ENCODE measurements at places on chromosomes 16 and 17. TPM values are rescaled to one million over a fixed set of nuclear protein-coding genes. Genes with fewer than 3 reads are reported as not detected.
A peak's percentile ranks its signal among the peaks of the same experiment; 100 is the strongest.

DNA sequence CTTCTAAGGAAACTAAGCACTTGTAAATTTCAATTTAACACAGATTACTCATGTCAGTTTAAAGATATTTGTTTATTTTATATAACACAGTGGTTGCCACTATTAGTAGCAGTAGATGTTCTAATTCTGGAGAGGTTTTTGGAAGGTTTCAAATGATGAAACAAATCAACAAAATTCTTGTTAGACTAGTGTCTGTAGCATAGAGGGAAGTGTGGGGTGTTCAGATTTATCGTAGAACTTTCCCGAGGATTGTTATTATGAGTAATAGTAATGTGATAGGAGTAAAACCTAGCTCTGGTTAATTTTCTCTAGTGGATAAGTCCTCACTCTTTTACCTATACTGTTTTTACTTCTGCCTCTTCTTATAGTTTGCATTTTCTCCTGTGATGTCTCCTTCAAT lies 6.3 kb downstream of the GAN start:
- no peak for DNase-seq

DNA sequence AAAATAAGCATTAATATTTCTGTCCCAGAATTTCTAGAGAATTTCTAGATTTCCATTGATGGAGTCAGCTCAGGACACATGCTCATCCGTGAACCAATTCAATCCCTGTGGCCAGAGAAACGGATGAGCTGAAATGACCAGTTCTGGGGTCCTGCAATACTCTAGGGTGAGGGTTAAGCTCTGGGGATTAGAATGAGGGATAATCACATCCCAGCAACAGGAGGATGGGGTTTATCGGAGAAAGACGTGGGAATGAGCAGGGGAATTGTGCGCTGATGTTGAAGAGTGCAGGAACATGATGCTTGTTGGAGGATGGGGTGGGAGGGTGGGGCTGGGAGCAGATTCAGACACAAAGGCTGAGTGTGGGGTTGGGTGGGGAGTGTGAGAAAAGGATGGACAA lies 64.1 kb downstream of the SLC5A11 start:
- no peak for DNase-seq

The PPY gene
- not detected for total RNA-seq

DNA sequence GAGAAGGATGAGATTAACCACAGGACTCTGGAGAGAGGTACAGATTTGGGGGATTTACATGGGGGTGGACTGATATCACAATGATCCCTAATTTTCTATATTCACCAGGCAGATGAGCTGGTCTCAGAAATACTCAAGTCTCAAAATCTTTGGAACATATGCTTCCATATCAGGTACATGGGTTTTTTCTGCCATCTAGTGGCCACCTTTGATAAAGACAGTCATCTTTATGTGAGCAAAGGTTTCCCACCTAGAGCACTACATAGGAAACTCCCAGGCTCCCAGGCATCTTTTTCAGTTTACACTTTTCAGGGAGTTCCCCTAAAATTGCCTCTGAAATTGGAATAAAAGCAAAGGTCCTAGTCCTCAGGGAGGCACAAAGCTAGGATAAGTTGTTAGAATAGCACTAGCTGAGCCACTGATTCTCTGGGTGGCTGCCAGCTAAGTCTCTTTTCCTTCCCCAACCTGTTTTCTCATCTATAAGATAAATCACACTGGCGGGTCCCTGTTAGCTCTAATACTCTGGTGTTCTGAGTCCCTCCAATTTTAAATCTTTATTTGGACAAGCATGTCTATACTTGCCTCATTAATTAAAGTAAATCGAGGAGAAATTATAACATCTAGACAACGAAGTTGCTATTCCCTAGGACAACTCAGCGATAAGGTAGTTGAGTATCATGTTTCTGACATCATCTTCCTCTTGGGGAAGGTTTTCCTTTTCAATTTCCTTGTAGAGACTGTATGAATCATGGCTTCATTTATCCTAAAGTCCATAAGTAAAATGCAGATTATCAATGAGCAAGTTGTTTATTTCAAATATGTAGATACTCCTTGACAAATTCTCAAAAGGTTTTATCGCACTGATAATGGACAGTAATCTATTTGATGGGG lies 19.0 kb upstream of the MON1B start:
- peak; percentile 42 for DNase-seq

DNA sequence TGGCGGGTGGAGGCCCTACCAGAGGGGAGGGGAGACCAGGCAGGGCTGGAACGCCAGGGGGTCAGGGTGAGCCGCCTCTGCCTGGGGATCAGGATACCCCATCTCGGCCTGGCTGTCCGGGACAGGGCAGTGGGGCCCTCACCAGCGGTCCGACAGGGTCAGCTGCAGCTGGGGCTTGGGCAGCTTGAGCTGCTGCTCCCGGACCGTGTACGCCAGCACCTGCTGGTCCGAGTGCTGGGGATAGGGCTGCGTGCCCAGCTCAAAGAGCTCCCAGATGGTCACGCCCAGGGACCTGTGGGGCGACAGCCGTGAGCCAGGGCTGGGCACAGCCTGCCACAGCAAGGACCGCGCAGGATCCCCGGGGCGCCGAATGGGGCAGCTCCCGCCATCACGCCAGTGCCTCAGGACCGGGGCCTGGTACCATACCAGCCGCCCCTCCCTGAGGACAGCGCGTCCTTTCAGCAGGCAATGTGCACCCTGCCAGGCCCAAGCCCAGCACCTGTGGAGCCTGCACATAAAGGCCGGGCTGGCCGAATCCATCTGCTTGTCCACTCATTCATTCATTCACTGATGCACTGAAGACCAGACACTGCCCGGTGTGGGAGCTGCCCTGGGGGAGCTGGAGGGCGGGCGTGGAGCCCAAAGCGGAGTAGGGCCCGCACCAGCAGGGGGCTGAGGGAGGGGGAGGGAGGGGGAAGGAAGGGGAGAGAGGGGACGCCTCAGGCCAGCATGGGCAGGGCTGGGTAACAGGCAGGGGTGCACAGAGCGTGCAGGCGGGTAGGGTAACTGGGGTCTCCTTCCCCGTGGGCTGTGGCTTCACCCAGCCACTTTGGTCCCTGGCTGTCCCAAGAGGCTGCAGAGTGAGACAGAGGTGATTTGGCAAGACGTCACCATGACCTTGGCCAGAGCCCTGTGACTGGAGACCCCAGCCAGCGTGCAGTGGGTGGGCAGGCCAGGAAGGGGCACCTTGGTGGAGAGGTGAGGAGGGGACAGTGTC lies 42.0 kb upstream of the PVALEF start:
- DNase-seq = no peak

DNA sequence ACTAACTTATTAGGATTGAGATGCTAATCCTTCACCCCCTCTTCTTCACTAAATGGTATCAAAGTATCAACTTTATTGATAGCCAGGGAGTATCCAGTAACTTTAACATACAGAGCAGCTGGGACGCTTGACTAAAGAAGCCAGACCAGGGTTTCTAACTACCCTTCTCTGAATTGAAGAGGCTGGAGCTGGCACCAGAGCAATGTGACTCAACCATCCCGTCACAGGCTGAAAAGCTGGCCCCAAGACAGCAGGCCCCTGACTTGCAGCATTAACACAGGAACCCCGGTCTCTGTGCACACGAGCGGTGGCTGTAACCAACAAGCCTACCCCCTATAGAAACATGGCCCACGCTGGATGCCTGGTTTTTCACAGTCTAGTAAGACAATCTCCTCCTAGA lies 59.8 kb downstream of the ANKFN1 start:
- no peak for DNase-seq

The APOH gene
- not detected for total RNA-seq

The MARCHF10 gene
- total RNA-seq = not detected

DNA sequence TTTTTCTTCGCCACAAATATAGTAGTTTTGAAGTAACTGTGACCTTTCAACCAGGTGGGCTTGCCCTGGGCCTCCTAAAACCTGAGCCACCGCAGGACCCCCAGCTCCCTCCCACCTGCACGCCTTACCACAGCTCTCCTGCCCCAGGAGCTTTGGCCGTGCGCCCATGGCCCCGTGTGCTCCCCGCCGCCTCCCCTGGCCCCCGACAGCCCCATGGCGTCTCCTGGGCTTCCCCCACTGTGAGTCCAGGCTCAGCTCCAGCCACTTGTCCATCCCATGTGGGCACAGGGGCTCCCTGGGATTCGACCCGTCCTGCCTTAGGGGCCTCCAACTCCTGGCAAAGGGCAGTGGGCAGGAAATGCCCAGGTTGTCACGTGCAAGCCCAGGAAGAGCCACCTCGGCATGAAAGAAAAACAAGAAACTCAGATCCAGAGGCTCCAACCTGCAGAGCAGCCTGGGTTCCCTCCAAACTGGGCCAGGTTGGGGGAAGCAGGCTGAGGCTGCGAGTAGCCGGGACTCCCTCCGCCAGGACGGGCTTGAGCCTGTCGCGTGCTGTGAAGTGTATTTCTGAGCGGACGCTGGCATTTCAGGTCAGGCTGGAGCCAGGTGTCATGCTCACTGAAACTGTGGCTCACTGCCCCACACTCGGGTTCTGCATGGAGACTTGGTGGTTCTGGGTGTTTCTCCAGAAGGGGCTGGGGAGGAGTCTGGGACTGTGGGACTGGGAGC lies 5.8 kb downstream of the LGALS3BP start:
- DNase-seq = no peak

DNA sequence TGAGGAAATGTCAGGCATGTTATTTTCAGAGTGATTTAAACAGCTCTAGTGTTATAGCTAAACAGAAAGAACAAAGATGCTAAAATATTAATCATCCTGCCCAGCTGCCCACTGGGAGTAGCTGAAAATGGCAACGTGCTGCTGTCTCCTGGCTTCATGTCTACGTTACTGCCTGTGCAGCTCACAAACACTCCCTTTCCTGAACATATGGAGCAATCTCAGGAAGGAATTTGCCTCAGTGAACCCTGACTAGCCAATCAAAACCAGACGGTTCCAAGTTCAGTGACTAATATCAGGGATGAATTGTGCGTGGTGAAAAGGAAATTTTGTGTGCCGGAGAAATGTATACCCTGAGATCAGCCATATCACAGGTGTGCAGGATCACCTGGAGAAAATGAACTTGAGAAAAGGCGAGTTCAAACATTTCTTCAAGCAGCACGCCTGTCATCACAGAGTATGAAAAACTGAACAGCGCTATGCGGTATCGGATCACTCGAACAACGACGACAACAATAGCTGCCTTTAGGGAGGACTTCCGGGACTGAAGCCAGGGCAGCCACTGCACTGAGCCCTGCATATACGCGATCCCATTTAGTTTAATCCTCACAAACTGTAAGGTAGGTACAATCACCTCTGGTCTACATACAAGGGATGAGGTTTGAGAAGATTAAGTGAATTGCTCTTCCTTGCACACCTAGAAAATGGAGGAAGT lies 110.3 kb downstream of the STX8 start:
- no peak for DNase-seq

The PTX4 gene
- not detected for total RNA-seq

- DNase-seq = no peak
These were observed 34.6 kb upstream of the SLC5A11 start for GRCh38 chr16:24810951-24811843.

The TEX14 gene
- total RNA-seq = 0.98 TPM

GRCh38 chr17:16199093-16199492 lies 16.2 kb downstream of the NCOR1 start:
- no peak for DNase-seq

- DNase-seq = no peak
These were observed 20.3 kb downstream of the MAP1LC3B start for GRCh38 chr16:87412371-87412995.

DNA sequence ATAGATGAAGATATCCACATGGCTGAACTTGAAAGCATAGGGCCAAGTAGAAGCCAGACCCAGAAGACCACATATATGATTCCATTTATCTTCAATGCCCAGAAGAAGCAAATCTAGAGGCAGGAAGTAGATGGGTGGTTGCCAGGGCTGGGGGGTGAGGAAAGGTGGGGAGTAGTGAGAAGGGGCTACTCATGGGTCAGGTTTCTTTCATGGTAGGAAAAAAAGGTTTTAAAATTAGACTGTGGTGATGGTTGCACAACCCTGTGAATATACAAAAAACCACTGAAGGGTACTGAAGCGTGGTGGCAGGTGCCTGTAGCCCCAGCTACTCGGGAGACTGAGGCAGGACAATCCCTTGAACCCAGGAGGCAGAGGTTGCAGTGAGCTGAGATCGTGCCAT lies 5.4 kb downstream of the CD2BP2 start:
- peak; percentile 52 for DNase-seq

The CCL1 gene
- total RNA-seq = not detected

GRCh38 chr17:82424001-82424862 lies 5.8 kb upstream of the OGFOD3 start:
- no peak for DNase-seq

The TBC1D3C gene
- not detected for total RNA-seq

DNA sequence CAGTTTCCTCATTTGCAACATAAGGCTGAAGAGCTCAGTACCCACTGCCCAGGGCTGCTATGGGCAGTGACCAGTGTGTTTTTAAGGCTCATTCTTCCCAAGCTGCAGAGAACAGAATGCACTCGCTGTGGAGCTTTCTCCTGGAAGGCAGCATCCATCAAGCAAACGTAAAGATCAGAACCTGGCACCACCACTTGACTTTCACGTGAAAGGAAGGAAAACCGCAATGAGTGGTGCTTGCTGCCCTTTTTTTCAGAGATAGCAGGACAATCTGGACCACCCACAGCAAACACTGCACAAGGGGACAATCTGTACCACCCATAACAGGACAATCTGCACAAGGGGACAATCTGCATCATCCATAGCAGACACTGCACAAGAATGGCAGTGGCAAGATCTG lies 11.2 kb downstream of the CSNK1D start:
- no peak for DNase-seq

- DNase-seq = no peak
These were observed 3.4 kb downstream of the NOD2 start for GRCh38 chr16:50696575-50697420.

The CRYBA1 gene
- total RNA-seq = not detected

The OTOP3 gene
- not detected for total RNA-seq

- peak; percentile 22 for DNase-seq
These were observed 80.0 kb upstream of the NKD1 start for GRCh38 chr16:50467943-50468748.

DNA sequence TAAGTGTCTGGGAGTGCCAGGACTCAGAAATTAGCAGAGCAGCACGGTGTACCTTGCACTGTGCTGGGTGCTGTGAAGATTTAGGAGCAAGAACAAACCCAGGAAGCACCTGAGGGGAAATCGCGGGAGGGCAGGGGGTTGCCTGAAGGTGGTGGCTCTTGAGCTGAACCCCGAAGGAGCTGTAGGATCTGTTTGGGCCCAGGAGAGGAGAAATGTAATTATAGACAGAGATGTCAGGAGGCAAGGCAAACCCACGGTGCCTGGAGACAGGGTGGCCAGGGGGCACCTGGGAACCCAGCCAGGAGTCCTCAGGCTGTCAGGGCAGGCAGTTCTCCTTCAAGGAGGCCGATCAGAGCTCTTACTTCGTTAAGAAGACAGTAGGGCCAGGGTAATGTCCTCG lies 109.1 kb downstream of the C16orf78 start:
- peak; percentile 2 for DNase-seq

The SUMO2 gene
- total RNA-seq = 621 TPM

The NDUFB10 gene
- 63.4 TPM for total RNA-seq

GRCh38 chr16:1076801-1077576 lies 4.4 kb downstream of the SSTR5 start:
- no peak for DNase-seq

- no peak for DNase-seq
These were observed 3.6 kb downstream of the RNF112 start for GRCh38 chr17:19414396-19415280.

GRCh38 chr17:46208997-46209396 lies 15.8 kb upstream of the KANSL1 start:
- DNase-seq = no peak

The RAC3 gene
- total RNA-seq = 13.5 TPM

Measured in activated naive CD4-positive, alpha-beta T cell treated with anti-CD3 and anti-CD28 coated beads, Interleukin-2, amount 50 U/mL, for 72 hours (primary cell).